B cell (primary cell): ENCODE measurements at places on chromosomes 1 and 21.
A peak's percentile ranks its signal among the peaks of the same experiment; 100 is the strongest.

GRCh38 chr21:25421321-25422028 is 185.8 kb downstream of the MRPL39 start:
- DNase-seq, result peak; percentile 86

- no peak for DNase-seq
These were observed 48.6 kb upstream of the KCNK1 start for GRCh38 chr1:233565313-233565712.

DNA sequence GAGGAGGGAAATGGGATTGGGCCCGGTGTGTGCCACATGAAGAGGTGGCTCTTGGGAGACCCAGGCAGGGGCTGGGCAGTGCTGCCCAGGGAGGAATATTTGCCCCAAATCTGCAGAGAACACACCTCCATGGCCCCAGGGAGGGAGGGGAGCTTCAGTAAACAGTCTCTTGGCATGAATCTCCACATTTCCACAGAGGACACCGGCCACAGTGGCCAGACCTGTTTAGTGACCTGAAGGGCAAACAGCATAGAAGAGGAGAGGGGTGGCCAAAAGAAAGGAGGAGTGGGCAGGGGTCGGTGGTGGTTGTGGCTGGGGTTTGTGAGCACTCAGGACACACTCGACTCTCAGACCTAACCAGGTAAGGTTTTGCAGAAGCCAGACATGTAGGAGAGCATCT is 54.0 kb upstream of the IFFO2 start:
- DNase-seq, result no peak

- DNase-seq, result no peak
These were observed 35.9 kb upstream of the SLC45A1 start for GRCh38 chr1:8281843-8282509.

GRCh38 chr1:101194746-101195145 is 42.1 kb upstream of the S1PR1 start:
- no peak for DNase-seq

DNA sequence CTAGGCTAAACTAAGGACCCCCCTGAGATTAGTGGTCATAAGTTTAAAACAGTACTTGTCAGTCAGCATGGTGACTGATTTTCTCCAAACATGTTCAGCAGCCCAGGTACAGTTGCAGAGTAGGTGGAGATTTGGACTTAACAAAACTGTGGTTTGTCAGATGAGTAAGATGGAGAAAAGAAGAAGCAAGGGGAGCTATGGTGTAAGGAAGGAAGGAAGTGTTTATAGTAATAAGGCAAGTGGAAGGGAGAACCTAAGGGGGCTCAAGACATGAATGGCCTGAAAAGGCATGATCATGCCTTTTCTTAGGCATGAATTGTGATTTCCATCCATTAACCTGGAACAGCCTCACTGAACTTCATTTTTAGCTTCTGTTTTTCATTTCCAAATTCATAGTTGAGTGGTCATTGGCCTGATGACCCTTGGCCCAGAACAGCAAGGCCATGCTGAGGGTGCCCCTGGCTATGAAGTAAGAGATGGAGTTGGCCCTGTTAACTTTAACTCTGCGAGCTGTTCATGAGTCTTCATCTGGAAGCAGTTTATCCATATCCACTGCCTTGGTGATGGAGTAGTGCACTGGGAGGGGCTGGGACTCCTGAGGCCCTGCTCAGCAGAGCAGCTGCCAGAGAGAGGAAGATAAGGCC is 60.7 kb downstream of the LRRC8D start:
- no peak for DNase-seq

DNA sequence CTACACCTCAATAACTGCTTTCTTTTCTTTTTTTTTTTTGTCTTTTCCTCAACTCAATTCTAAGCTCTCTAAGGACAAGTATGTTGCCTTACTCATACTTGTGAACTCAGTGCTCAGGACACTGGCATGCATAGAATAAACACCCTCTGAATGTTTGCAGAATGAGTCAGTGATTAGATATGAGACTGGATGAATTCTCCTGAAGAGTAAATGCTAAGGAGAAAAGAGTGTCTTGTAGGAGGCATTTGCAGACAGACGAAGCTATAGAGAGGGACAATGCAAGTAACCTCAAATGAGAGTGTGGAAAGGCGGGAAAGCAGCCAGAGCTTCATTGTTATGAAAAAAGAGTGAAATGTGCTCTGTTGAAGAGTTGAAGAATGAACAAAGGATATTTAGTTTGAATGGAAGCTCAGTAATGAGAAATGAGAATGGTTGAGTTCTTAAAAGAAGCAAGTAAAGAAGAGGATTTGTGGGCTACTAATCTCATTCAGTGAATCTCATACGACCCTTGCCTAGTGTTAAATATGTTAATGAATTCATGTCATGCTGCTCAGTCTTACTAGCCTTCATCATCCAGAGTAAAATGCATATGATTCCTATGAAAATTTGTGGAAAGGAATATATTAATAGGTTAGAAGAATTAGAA is 166.1 kb upstream of the DPYD start:
- no peak for DNase-seq

DNA sequence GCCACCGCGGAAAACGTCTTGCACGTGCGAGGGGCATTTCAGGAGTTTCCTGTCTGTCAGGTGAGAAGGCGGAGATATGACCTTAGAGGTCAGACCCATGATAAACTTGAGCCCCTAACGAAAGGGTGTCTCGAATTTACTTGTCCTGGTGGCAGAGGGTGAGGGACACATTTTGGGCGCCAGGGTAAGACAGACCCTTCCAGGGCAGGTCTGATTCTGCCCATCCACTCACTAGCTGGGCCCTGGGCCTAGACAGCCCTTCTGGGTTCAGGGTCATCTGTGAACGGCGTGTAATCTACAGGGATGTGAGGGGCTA is 395 bp upstream of the CSRP1 start:
- no peak for DNase-seq

- DNase-seq, result no peak
These were observed 291.3 kb downstream of the TM2D1 start for GRCh38 chr1:61433646-61434045.
